ENCODE measurements at places on chromosomes 16 and 17.

- no peak for DNase-seq
These were observed 183.0 kb upstream of the RPL38 start for GRCh38 chr17:74020522-74020921.

GRCh38 chr17:73043686-73044581 lies 48.6 kb downstream of the SLC39A11 start:
- no peak for DNase-seq

GRCh38 chr17:43587647-43588046 lies 41.5 kb upstream of the ETV4 start:
- DNase-seq, result no peak

DNA sequence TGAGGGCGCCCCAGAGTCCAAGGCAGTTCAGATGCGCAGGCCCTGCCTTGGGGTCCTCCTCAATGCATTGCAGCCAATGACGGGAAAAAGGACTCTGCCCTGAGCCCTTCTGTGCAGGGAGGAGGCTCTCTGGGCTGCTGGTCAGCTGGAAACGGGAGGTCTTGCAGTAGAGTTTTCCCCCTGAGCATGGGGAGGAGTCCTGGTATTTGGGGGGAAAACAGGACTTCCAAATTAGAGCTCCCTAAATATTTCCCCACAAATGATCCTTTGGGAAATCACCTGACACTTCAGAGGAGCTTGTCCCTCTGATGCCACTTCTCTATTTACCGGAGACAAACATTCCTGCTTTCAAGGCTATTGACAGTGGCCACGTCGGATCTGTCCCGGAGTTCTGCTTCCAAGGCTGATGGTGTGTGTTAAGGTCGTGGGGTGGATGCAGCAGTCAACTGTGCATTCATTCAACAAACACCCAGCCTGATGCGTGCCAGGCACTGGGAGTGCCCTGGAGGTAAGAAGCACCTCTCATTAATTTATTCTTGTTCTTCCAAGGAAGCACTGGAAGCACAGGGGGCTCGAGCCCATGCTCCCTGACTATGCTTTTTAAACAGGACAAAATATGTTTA lies 73.0 kb upstream of the DNAH17 start:
- DNase-seq, result no peak

DNA sequence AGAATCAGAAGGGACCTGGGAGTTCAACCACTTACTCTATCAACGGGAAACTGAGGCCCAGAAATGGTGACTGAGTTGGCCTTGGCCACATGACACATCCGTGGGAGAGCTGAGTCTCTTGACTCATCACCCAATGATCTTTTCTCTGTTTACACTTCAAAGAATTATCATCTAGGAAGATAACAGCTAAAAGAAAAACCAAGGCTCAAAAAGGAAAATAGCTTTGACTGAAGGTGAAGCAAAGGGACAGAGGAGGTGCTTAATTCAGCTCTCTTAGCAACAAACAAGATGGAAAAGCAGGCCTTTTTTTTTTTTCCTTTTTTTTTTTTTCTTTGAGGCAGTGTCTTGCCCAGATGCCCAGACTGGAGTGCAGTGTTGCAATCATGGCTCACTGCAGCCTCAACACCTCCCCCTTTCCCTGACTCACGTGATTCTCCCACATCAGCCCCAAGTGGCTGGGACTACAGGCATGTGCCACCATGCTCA lies 16.7 kb downstream of the ERCC4 start:
- no peak for DNase-seq

GRCh38 chr16:63447121-63447520 lies 1410.9 kb upstream of the CDH8 start:
- DNase-seq, result no peak

- DNase-seq, result no peak
These were observed 49.0 kb upstream of the ENDOV start for GRCh38 chr17:80365983-80366382.
